ENCODE measurements at places on chromosomes 2 and 18. TPM values are rescaled to one million over a fixed set of nuclear protein-coding genes. Genes with fewer than 3 reads are reported as not detected.

IL1R2 gene
- total RNA-seq: not detected

NR4A2 gene
- 7.5 TPM for total RNA-seq

RAB11FIP5 gene
- 3.2 TPM for total RNA-seq

RRM2 gene
- total RNA-seq: 9.3 TPM

FOXD4L1 gene
- total RNA-seq: 0.17 TPM
